ENCODE measurements at places on chromosomes 2 and 18.

- DNase-seq: no peak
Measured at GRCh38 chr2:217208867-217209266, 349.0 kb upstream of the TNP1 start.

GRCh38 chr2:2850859-2851258 lies 519.8 kb upstream of the MYT1L start:
- no peak for DNase-seq

DNA sequence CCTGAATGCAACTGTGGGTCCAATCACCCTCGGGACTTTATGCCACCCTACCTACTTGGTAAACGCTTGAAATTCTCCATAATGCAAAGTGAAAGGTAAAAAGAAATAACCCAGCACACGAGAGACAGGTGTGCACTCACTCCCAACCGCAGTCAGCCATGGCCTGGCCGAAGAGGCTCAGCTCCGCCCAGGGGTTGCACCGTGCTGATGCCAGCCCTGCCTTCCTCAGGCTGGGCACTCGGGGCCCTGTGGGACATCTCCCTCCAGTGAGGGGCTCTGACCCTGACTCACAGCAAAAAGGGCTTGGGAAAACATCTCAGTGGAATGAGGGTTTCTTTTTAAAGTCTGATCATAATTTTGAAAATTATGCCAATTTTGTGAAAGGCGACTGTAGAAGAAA lies 13.3 kb downstream of the SLC66A2 start:
- DNase-seq: no peak

DNA sequence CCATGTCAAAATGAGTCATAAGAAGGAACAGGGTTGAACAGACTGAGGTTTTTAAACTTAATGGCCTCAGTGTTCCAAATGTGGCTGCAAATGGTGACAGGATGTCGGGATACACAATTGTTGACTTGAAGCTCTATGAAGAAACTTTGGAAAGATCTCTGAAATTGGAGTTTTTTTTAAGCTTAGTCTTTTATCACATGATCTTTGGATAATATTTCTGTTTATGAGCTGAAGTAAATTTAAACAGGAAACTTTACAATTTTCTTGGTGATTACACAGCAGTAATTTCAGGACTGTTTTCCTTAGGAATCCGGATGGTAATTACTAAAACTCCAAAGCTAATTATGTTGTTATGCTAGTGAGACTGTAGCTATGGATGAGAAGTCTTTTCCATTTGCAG lies 199.1 kb upstream of the NRXN1 start:
- no peak for DNase-seq

DNA sequence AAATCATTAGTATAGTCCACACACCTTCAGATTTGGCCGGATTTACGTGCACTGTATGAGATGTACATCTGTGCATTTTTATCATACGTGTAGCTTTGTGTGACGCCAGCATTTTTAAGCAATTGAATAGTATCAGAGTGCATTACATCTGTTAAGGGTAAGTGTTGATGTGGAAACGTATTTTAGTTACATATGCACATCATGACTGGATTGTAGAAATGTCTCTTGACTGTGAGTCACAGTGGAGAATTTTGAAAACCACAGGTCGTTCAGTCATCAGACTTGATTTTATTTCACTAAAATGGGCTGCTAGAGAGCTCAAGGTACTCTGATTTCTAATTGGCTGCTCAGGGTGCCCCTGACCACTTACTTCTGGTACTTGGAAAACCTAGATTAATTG lies 5.4 kb upstream of the GPBAR1 start:
- no peak for DNase-seq

GRCh38 chr2:21687589-21687988 lies 563.8 kb downstream of the TDRD15 start:
- DNase-seq: no peak

DNA sequence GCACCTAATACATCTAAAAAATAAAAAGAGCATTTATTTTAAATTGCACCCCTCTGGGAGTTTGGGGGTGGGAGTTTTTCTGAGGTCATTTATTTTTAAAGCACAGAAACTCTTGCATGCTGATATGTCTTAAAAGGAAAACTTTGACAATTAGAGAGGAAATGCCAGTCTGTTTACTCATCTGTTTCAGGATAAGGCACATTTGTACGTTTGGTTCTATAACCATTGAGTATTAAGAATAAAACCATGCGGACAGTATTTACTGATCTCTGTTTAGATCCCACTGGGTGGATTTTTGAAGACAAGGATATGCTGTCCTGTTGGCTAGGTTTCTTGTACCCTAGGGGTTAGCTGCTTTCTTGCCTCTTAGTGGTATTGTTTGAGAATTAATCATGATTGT lies 122.9 kb downstream of the TANC1 start:
- no peak for DNase-seq

DNA sequence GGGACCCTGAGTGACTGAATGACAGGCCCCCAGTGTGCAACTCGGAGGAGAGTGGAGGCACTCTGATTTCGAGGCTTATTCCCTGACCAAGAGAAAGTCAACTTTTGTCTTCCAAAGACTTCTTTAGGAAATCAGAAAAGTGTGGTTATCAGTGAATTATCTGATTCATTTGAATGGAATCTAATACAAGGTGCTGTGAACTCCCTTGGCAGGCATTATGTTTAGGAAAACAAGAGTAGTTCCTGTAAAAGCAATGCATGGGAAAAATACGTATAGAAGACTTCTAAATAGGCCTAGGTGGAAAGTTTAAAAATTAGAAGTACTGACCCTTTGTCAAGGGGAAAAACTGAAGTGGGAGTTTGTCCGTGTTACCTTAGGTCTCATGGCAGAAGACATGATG lies 269.4 kb downstream of the GBX2 start:
- DNase-seq: no peak

DNA sequence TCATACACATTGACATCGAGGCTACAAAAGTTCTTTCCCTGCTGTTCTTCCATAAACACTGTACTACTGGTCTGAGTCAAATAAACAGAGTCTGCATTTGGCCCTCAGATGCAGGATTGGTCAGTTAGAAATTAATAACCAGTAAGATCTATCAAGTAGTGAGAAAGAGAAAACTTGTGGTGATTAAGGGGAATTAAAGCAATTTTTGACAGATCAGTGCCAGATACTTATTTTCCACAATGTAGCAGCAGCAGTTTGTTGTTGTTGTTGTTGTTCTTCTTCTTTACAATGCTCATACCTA lies 85.0 kb downstream of the IKZF2 start:
- DNase-seq: no peak

DNA sequence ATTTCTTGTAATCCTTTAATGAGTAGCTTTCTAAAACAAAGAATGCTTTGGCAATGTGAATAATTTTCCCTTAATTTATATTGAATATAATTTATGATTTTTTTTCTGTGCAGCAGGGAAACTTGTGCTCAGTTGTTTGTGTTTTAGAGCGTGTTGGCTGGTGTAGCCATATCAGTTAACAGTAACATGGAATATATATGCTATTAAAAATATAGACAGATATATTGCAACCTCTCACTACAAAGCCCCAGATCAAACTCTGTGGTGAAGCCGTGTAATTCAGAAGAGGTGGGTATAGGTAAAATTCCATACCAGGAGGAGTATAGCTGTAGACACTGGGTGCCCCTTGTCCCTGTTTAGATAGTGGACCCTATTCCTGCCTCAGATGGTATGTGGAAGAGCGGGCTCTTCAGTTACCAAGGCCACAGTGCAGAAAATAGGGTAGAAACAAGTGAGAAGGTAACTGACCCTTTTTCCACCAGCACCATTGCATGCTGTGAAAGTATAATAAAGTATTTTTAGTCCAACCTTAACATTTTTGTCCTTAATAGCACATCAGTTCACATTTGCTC lies 18.1 kb upstream of the RASGRP3 start:
- no peak for DNase-seq

GRCh38 chr18:74929110-74929509 lies 279.8 kb downstream of the PTGR3 start:
- DNase-seq: no peak

GRCh38 chr2:52881606-52882005 lies 886.0 kb upstream of the CHAC2 start:
- no peak for DNase-seq

GRCh38 chr2:221999717-222000116 lies 299.1 kb downstream of the PAX3 start:
- DNase-seq: no peak

DNA sequence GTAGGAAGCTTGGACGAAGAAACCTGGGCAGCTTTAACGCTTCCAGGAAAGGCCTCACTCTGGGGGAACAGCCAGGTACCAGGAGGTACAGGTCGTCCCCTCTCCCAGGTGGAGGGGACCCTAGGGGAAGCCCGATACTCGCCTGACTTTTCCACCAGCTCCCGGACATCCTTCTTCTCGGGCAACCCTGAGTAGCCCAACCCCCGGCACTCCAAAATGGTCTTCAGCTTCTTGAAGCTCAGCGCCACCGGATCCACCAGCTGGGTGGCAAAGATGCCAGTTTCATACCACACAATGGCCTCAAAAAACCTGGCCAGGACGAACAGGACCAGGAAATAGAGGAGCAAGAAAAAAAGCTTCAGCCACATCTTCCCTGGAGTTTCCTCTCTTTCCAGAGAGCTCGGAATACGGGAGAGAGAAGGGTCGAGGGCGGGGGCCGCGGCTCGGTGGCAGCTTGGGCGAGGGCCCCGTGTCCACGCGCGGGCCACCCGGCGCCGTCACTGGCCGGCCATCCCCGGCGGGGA lies 1.1 kb downstream of the RNF103 start:
- DNase-seq: no peak

DNA sequence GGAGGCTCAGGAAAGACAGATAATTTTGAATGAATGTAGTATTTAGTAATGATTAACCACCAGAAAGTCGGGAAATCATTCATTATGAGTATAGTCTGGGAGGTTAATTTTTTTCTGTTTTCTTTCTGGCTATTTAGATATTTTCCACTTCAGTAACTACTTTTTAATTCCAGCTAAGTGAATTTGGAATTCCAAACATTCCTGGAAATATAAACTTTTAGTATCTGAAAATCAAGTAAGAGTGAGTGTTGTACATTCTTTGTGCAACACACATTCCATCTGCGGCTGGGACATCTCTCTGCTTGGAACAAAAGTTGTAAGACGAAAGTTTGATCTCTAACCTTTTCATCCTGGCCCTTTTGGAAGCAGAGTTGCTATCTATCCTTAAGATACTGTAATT lies 275.7 kb upstream of the SPRED2 start:
- no peak for DNase-seq

GRCh38 chr2:217219164-217219520 lies 359.3 kb upstream of the TNP1 start:
- DNase-seq: no peak

- DNase-seq: no peak
Measured at GRCh38 chr2:43088143-43089073, 138.0 kb downstream of the ZFP36L2 start.

- peak; percentile 18 for DNase-seq
Measured at GRCh38 chr2:160324161-160324800, 124.2 kb upstream of the ITGB6 start.

DNA sequence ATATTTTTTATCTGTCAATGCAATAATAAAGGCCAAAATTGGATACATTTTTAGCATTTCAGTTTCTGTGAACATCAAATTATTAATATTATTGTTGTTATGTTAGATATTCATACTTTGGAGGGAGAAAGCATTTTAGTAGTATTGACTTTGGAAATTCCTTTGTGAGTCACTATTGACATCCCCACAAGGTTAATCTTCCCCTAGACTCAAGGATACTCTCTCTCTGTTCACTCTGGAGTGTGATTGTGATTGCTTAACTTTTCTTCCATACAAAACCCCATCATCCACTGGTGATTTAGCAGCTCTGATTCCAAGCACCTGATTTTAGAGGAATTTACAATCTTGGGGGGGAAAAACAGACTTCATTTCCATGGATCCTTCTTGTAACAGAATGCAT lies 352.0 kb downstream of the THSD7B start:
- no peak for DNase-seq

GRCh38 chr2:7674606-7675005 lies 757.4 kb downstream of the RNF144A start:
- no peak for DNase-seq

Data from NCI-H1092 (cell line).